Right lobe of liver (tissue), 6 donors: ENCODE measurements at places on chromosomes 2 and 18.

- no peak for DNase-seq
Measured at GRCh38 chr2:35938838-35939237, 416.7 kb upstream of the CRIM1 start.

DNA sequence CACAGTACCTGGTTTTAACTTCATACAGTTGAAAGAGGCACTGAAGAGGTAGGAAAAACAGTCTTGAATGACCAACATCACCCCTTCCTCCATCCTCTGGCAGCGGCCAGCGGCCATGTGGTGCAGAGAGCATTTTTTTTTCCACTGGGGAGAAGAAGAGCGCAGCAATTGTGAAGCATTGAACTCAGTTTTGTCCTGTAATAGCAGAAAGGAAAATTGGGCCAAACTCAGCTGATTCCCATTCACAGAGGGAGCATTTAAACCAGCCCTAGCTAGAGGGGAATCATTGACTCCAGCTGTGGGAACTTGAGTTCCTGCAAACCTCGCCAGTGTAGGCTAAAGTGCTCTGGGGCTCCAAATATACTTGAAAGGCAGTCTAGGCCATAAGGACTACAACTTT, 316.6 kb upstream of the CHST9 start:
- DNase-seq, result no peak

- DNase-seq, result no peak
Measured at GRCh38 chr2:184589261-184589660, 9.1 kb upstream of the ZNF804A start.

DNA sequence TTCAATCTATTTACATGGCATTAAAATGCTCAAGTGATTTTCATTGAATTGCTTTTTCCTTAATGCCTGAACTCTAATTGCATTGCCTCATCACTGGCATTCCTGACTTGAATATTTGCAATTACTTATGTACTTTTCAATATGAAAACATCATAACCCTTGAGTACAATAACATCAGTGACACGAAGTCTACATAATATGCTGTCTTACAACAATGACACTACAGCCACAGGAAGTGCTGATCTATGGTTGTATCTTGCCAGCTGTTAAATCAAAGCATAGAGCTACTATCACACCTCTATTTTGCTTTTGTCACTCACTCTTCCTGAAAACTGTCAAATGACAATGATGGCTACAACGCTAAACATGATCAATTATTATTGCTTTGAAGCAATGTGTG, 156.9 kb downstream of the CCDC102B start:
- no peak for DNase-seq

- peak; percentile 66 for DNase-seq
Measured at GRCh38 chr2:69272803-69273471, 114.1 kb downstream of the GFPT1 start.

DNA sequence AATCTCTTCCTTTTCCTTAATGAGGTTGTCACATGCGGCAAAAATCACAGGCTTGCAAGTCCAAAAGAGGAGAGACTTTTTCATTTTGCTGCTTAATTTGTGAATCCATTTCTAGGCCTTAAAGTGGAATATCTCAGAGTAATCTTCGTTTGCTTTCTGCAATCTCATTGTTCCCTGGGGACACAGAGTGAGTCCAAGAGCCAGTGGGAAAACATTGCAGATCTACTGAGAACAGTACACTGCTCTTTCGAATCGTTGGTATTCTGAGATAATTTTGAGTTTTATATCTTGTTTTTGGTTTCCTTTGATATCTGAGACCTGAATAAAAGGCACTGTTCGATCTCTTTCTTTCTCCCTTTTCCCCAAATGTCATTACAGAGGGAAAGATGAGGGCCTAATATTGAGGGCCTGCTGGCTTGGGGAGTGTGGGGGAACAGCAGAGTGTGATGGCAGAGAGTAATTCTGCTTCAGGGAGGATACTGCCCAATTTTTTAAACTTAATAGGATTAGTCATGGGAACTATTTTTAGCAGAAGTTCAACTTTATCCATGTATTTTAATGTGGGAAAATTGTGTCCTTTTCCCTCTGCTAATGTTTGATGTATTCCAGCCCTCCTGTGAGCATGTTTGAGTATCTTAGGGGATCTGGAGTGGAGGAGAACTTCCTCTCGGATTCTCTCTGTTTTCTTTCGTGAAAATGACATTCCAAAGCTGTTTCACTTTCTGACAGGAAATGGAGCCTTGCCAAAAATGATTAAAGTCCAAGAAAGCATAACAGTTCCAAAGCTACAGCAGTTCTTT, 418.2 kb upstream of the ZEB2 start:
- DNase-seq, result no peak
